ENCODE measurements at places on chromosomes 6 and 20.

DNA sequence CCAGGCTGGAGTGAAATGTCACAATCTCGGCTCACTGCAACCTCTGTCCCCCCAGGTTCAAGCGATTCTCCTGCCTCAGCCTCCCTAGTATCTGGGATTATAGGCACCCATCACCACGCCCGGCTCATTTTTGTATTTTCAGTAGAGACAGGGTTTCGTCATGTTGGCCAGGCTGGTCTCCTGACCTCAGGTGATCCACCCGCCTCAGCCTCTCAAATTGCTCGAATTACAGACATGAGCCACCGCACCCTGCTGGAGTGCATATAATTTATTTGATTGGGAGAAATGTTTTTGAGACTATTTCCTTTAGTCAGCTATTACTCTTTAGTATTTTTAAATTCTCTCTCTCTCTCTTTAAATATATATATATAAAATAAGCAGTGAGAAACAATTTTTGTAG is 29.8 kb downstream of the FAM83B start:
- no peak for DNase-seq

GRCh38 chr6:118660218-118660569 is 8.8 kb upstream of the CEP85L start:
- no peak for DNase-seq

DNA sequence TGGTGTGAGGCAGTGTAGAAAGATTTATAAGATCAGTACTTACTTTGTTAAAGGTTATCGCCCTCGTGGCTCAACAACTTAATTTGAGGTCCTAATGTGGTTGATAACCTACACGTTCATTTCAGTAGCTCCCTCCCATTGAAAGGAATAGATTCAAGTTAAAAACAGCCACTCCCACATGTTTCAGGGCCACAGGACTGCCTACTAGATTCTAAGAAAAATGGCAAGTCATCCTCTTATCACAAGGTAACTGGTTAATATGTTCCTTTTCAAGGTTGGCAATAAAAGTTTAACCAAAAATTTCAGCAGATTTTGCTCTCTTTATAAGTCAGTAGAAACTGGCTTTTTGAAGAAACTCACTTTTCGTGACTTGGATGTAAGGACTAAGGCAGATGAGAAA is 17.1 kb downstream of the GSTA2 start:
- DNase-seq: no peak

- DNase-seq: no peak
Measured at GRCh38 chr6:161233986-161234661, 39.7 kb downstream of the AGPAT4 start.

DNA sequence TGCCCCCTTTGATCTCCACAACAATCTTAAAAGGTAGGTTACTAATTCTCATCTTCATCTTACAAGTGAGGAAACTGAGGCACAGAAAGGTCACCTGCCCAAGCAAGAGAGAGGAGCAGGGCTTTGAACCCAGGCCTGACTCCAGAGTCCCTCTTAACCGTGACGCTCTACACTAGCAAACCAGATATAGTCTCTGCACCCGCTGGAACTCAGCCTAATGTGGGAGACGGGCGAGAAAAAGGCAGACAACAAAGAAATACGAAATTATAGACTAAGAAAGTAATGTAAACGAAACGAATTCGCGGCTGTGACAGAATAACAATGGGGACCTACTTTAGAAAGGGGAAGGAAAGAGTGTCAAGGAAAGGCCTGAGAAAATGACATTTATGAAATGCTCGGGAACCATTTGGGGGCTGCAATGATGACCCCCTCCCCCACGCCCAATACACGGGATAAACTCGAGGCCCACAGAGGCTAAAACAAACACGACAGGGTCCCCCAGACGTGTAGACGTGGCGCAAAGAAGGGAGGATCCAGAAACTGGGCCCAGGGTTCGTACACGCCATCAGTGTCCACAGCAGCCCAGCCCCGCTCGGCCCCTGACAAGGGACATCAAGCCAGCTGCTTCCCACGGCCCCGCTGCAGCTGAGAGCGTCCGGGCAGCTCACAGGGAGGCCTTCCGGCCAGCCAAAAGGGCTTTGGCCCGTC is 637 bp downstream of the TRPC4AP start:
- DNase-seq: no peak

- DNase-seq: no peak
Measured at GRCh38 chr20:6566821-6567220, 200.7 kb upstream of the BMP2 start.

All from GM12891 (cell line).